ENCODE measurements at places on chromosomes 7 and 10. TPM values are rescaled to one million over a fixed set of nuclear protein-coding genes. Genes with fewer than 3 reads are reported as not detected.

ADRA2A gene
- polyA plus RNA-seq: 0.12 TPM

DNA sequence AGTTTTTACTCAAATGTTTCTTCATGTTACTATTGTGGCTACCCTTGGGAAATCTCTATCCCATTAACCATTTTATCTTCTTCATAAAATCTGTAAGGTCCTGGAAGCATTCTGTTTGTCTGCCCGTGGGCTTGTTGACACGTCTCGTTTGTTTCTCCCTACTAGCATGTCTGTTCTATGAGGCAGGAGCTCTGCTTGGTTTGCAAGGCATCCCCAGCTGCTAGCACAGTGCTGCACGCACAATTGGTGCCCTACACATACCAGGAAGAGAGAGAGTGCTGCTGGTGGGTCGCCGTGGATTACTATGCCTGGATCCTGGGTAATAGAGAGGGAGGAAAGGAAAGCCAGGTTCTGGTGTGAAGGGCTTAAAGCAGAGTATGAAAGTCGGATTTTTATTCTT lies 166.1 kb upstream of the TNS3 start:
- no peak for DNase-seq

- no peak for DNase-seq
Measured at GRCh38 chr7:131182446-131183058, 145.1 kb upstream of the MKLN1 start.

- DNase-seq: no peak
Measured at GRCh38 chr10:10870523-10871241, 147.0 kb upstream of the CELF2 start.

GRCh38 chr7:106451171-106451570 lies 166.4 kb upstream of the NAMPT start:
- no peak for DNase-seq
